ENCODE measurements at places on chromosomes 11 and 22.

- DNase-seq: no peak
Measured at GRCh38 chr11:84720706-84721402, 906.3 kb downstream of the DLG2 start.

GRCh38 chr11:29984544-29984943, 32.3 kb downstream of the KCNA4 start:
- DNase-seq: no peak

GRCh38 chr11:11717064-11717725, 95.4 kb upstream of the GALNT18 start:
- no peak for DNase-seq

DNA sequence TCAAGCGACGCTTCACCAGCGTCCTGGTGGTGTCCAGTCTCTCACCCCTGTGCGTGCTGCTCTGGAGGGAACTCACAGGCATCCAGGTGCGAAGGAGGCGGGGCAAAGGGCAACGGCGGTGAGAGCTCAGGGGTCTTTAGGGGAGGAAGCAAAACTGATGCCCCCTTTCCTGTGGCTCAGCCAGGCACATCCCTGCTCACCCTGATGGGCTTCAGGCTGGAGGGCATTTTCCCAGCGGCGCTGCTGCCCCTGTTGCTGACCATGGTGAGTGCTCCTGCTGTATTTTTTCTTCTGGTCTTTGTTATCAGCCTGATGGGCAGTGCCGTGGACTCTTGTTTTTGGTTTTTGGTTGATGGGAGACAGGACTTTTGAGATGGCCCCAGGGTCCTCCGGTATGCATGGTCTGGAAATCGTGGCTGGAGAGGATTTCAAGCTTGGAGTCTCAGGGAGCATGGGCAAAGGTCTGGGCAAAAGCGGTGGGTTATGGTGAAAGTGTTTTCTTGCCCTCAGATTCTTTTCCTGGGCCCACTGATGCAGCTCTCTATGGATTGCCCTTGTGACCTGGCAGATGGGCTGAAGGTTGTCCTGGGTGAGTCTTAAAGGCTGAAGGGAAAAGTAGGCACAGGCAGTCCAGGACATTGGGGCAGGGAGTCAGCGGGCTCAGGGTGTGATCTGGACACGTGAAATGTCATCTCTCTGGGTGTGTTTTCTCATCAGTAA, 695 bp downstream of the RCE1 start:
- no peak for DNase-seq

DNA sequence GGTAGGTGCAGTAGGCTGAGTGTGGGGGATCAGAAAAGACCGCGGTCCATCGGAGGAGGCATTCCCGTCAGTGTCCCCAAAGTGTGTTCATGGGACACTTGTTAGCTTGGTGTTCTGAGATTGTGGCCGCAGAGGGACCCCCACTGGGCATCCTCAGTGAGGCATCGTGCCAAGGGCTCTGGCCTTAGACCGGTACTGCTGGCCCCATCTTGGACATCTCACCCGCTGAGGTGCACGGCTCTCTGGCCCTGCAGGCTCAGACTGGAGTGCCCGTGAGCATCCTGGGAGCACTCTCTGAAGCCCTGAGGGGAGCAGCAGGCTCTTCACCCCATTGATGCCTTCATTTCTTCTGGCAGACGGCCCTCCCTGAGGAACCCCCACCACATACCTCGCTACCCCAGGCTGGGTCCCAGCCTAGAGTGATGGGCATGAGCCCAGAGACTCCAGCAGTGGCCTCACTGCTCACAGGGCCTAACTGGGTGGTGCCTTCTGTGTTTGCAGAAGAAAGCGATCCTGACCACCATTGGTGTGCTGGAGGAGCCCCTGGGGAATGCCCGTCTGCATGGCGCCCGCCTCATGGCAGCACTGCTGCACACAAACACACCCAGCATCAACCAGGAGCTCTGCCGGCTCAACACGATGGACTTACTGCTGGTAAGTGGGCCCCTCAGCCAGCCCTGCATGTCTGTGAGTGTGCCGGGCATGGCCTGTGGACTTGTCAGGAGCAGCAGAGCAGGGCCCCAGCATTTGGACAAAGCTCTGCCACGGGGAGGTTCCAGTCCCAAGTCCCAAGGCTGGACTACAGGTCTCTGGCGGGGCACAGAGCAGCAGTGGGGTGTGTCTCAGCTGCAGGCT, 51.6 kb downstream of the SBF1 start:
- DNase-seq: no peak

DNA sequence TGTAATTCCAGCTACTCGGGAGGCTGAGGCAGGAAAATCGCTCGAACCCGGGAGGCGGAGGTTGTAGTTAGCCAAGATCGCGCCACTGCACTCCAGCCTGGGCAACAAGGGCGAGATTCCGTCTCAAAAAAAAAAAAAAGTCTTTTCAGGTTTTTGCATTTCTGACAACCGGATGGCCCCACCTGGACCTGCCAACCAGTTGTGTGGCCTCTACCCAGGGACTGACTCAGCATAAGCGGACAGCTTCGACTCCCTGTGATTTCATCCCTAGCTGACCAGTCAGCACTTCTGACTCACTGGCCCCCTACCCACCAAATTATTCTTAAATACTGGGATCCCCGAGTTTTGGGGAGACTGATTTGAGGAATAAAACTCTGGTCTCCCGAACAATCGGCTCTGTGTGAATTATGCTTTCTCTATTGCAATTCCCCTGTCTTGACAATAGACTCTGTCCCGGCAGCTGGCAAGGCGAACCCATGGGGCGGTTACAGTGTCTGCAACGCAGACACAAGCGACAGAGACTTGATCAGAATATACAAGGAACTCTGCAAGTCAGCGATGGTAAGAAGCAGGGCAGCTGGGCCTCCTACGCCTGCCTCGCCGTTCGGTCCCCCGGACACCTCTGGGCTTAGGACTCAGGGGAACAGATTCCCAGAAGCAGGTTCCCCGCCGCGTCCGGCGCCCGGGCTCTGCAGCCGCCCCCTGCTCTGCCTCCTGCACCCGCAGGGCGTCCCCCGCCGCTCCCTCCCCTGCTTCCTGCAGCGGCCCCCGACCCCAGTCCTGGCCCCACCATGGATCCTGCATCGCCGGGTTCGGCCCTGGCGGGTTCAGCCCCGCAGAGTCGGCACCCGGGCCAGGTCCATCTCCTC, 741 bp upstream of the TALDO1 start:
- DNase-seq: no peak

GRCh38 chr11:92658733-92659132, 310.7 kb upstream of the MTNR1B start:
- no peak for DNase-seq

GRCh38 chr11:113818426-113818825, 38.8 kb downstream of the CLDN25 start:
- DNase-seq: no peak

Measured in GM10248 (cell line).